SK-N-DZ (cell line): ENCODE measurements at places on chromosomes 3 and 15.

DNA sequence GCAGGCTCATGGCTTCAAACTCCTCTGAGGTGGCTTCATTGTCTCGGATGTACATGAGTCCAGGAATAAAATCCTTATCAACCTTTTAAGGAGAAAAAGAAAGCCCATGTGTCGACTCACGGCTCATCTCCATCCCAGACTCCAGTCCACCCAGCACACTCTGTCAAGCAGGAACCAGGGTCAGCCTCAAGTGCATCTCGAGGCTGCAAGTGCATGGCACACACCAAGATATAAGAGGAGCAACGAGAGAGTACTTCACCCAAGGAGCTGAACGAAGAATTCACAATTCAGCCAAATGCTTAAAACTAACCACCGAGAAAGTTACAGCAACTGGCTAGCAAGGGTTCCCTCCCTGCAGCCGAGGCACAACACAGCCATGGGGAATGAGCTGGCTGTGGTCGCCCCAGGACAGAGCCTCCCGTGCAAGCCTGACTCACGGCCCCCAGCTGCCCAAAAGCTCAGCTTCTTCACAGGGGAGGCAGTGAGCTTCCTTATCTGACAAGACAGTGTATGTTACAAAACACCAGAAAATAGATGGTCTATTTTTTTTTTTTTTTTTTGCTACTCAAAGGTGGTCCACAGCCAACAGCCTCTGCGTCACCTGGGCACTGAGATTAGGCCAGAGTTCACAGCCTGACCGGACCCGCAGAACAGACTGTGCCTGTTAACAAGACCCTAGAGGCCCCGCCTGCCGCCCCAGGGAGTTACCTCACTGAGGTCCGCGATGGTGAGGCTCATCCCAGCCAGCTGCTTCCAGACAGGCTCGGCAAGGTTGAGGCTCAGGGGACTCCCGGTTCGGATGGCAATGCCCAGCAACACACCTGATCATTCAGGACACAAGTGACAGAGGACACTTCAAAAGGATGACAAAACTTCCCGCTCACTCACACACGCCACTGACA is 15.9 kb upstream of the OCA2 start:
- DNase-seq = no peak

DNA sequence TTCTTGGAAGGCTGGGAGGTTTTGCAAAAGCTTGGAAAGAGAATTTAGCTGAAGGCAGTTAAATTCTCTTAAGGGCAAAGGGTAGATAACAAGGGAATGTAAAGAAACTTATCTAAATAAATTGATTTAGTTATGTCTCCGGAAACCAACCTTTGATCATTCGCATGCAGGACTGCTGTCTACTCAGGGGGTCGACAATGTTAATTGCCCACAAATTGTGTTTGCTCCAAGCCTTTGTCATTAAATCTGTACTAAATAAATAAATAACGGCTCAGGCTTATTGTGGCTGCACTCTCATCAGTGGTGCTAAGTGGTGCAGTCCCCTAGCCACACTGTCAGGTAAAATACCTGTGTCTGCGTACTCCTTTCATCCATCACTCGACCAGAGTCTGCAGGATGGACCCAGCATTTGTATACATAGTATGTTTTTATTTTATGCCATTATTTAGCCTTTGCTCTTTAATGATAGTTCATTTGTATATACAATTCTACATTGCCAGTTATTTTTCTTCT is 497.4 kb upstream of the RASGRP1 start:
- DNase-seq = no peak

- DNase-seq = no peak
These were observed at the start of gene TMC3 for GRCh38 chr15:81373775-81374395. TSS of gene TMC3 (minus strand) at chr15:81374213. CDS start at chr15:81374077, 136 bp downstream.

- DNase-seq = no peak
These were observed 196.0 kb upstream of the BCL6 start for GRCh38 chr3:187941135-187941847.

GRCh38 chr3:114469070-114469469 is 175.2 kb downstream of the TIGIT start:
- no peak for DNase-seq

GRCh38 chr3:127384717-127385539 is 97.1 kb upstream of the PRR20G start:
- DNase-seq = no peak

DNA sequence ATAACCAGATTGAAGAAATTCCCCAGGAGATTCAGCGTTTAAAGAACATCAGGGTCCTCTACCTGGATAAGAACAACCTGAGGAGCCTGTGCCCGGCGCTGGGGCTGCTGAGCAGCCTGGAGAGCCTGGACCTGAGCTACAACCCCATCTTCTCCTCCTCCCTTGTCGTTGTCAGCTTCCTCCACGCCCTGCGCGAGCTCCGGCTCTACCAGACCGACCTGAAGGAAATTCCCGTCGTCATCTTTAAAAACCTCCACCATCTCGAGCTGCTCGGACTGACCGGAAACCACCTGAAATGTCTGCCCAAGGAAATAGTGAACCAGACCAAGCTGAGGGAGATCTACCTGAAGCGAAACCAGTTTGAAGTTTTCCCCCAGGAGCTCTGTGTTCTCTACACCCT is 9.4 kb upstream of the LRRC34 start:
- no peak for DNase-seq

GRCh38 chr3:151093905-151094304 is 8.4 kb downstream of the MED12L start:
- DNase-seq = no peak

DNA sequence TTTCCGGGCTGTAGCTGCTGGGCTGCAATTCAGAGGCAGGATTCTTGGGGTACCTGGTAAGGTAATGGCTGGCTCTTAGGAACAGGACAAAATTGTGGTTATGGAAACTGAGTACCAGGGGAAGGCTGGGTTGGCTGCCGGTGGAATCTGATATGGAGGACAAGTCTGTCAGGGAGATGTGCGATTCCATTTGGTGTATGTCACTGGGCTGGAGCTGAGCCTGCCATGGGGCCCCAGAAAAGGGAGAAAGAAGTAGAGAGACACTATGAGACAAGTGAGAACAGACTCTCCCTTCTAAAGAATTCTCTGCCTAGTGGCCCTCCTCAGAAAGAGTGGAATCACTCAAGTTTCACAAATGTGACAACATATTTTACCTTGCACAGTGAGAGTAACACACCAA is 368.2 kb upstream of the ROPN1 start:
- DNase-seq = no peak

DNA sequence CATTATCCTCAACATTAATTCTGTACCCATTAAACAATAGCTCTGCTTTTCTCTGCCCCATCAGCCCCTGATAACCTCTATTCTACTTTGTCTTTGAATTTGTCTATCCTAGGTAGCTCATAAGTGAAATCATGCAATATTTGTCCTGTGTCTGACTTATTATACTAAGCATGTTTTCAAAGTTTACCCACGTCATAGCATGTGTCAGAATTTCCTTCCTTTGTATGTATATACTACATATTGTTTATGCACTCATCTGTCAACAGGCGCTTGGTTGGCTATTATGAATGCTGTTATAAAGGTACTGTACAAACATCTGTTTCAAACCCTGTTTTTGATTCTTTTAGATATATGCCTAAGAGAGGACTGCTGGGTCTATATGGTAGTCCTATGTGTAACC is 18.2 kb downstream of the CSNK1G1 start:
- no peak for DNase-seq
